ENCODE measurements at places on chromosomes 4 and X.

DNA sequence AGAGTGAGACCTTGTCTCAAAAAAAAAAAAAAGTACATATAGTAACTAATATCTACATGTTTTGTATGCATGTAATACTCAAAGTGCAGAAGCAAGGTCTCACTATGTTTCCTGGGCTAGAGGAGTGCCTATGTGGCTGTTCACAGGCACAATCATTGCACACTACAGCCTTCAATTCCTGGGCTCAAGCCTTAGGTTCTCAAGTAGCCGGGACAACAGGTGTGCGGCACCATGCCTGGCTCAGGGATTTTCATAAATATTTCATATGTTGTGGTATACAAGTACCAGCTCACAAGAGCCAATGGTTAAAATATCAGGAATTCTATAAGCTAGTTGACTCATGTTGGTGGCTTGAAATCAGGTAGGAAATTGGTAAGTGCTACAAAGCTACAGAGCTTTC is 94.8 kb downstream of the LARP7 start:
- DNase-seq, result no peak

- no peak for DNase-seq
Measured at GRCh38 chr4:8105306-8106100, 53.1 kb downstream of the ABLIM2 start.

GRCh38 chr4:166941629-166942028 is 292.7 kb downstream of the SPOCK3 start:
- DNase-seq, result no peak

GRCh38 chr4:24229978-24230377 is 340.1 kb upstream of the PPARGC1A start:
- no peak for DNase-seq

GRCh38 chrX:37405956-37406355 is 56.8 kb downstream of the PRRG1 start:
- no peak for DNase-seq

DNA sequence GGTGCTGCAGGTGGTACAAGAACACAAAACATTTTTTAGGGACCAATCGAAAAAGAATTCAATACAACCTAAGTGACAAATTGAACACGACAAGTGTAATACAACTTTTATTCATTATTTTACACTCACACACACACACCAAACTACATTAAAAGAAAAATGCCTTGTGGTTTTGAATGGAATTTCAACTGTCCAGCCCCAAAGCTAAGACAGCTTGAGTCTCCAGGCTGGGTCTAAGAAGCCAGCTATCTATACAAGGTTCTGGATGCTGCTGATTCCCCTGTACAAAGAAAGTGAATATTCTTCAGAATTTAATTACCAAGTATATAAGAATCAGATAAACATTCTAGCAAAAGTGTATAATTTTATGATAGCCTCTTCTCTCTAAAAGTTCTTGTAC is 118.2 kb downstream of the PPP3CA start:
- DNase-seq, result no peak
